Activated T-helper 17 cell treated with anti-CD3 and anti-CD28 coated beads, Interleukin-2, amount 50 U/mL, for 72 hours (primary cell): ENCODE measurements at places on chromosomes 4 and X. TPM values are rescaled to one million over a fixed set of nuclear protein-coding genes. Genes with fewer than 3 reads are reported as not detected.

The PPBP gene
- not detected for total RNA-seq

The SPRY1 gene
- total RNA-seq: 76.0 TPM

The CCDC110 gene
- 0.09 TPM for total RNA-seq

The L1CAM gene
- total RNA-seq: 2.3 TPM

The TMSB15A gene
- 0.39 TPM for total RNA-seq

The ARHGEF6 gene
- 56.8 TPM for total RNA-seq

The DKK2 gene
- total RNA-seq: 0.19 TPM

DNA sequence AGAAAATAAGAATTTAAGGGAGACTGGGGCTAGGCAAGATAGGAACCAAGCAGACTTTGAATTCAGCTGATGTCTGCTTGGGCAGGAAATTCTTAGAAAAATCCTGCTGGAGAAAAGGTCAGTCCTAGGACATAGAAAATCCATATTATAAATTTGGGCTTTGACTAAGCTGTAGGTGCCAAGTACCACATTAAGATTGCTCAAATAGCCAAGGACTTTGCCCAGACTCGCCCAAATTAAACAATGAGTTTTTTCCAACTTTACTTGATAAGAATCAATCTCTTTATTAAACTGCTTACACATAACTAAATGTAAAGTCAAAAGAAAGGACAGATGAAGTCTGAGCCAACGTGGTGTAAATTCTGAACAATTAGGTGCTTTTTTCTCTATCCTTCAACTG is 95.4 kb downstream of the FUNDC1 start:
- no peak for ATAC-seq

DNA sequence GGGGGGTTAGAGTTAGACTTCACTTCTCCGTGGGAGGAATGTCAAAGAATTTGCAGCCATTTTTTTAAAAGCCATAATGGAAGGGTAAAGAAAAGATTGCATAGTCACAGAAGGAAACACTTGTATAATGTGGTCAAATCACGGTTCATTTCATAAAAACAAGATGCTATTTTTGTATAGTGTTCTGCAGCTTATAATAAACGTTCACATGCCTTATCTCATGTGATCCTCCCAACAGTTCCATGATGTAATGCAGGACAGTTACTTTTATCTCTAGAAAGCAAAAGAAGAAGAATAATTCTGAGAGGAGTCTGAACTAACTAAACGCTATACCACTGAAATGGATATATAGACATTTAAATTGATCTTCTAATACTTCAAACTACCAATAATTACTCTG is 71.3 kb upstream of the CAMK2D start:
- ATAC-seq: no peak

DNA sequence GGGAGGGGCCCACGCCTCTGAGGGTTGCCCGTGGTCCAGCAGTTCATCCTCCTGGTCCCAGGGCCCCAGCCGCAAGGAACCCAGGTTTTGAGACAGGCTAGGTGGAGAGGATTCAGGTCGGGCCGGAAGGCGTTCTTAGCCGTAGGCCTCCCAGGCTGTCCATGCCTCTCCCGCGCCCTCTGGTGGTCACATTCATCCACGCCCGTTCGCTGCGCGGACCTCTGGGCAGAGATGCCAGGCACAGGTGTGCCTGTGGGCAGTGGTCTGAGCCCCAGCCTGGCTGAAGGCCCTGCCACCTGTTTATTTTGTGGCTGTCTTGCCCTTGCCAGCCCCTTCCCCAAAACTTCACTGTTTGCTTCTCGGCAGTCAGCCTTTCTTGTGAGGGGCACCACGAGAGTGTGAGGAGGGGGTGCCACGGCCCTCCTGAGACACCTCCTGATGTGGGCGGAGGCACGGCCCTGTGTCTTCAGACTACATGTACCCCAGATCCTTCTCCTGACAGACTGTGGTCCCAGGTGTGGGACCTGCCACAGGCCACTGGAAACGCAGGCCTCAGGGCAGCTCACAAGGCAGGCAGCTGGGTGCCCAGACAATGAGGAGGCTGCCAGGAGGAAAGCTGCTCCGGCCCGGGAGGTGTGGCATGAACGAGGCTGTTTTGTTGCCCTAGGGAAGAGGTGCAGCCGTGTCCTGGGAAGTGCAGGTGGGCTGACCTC is 5.0 kb downstream of the UVSSA start:
- ATAC-seq: peak; percentile 44

DNA sequence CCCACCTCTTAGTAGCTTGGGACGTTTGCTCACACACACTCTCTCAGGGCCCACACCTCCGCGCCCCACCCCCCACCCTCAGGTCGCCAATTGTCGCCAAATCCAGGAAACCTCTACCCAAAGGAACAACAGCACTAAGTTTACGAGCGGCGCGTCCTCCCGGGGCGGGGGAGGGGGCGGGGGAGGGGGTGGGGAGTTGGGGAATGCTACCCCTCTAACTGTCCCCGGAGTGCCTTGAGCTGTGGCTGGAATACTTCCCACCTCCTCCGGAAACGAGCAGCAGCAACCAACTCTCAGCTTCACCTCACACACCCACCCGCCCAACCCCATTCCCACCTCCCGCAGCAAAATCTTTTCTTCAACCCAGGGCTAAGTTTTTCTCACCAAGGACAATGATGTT is 135.6 kb upstream of the ZIC3 start:
- no peak for ATAC-seq

DNA sequence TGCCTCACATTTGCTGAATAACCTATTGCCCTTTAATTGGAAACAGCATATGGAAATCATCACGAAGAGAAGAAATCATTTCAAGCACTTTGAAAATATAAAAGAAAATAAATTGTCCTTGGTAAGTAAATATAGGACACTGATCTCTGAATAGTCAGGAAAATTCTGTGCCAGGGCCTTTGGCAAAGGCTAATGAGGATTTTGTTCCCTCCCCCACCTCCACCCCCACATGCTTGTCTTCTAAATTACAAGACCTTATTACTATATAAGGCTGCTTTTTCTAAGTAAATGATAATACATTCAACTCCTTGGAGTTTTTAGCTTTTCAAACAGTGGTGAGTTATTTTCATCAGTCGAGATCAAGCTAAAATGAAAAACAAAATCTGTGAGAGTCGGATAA is 15.8 kb downstream of the SYNPO2 start:
- ATAC-seq: no peak

- no peak for ATAC-seq
Observed at GRCh38 chr4:181952478-181952877, 290.7 kb upstream of the TENM3 start.

DNA sequence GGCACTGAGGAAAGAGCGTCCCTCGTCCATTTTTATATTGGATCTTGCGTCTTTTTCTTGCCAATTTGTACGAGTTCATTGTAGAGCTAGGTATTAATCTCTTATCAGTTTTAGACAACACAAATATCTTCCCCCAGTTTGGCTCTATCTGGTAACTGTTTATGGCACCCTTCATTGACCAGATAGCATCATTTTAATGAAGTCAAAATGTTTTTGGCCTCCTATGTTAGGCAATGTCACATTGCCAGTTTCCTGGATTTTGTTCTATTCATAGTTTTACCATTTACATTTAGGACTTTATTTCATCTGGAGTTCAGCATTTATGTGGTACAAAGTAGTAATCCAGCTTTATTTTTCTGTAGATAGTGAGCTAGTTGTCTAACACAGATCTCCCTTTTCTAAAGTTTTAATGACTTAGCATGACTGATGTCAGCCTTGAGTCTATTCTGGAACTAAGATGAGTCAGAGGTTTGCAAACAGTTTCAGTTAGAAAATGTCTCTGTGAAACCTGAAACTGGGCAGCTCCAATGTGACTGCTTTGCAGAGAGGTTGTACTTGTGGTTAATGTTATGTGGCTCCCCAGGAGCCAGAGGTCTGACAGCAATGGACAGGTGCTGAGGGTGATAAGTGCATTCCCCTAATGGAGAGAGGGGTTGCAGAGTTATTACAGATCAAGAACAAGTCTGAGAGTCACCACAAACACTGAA is 5.3 kb upstream of the STBD1 start:
- ATAC-seq: peak; percentile 88

DNA sequence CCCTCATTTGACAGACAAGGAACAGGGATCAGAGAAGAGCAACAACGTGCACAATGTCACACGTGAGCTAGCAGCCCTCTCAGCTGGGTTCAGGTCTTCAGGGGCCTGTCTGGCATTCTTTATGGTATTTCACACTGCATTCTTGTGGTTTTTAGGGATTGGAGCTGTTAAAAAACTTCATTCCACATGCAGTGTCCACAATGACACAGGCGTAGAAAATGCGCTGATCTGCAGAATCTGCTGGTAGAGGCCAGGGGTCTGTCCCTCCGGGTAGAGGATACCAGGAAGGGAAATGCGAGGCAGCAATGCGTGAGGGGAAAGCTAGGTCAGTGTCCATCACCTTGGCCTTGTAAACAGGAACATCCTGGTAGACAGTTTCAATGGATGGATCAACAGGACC is 36.6 kb downstream of the MAP7D3 start:
- no peak for ATAC-seq
